SK-N-DZ (cell line): ENCODE measurements at places on chromosomes 13 and 19.
A peak's percentile ranks its signal among the peaks of the same experiment; 100 is the strongest.

GRCh38 chr13:55566334-55566733 lies 1574.4 kb upstream of the PRR20A start:
- DNase-seq: no peak

DNA sequence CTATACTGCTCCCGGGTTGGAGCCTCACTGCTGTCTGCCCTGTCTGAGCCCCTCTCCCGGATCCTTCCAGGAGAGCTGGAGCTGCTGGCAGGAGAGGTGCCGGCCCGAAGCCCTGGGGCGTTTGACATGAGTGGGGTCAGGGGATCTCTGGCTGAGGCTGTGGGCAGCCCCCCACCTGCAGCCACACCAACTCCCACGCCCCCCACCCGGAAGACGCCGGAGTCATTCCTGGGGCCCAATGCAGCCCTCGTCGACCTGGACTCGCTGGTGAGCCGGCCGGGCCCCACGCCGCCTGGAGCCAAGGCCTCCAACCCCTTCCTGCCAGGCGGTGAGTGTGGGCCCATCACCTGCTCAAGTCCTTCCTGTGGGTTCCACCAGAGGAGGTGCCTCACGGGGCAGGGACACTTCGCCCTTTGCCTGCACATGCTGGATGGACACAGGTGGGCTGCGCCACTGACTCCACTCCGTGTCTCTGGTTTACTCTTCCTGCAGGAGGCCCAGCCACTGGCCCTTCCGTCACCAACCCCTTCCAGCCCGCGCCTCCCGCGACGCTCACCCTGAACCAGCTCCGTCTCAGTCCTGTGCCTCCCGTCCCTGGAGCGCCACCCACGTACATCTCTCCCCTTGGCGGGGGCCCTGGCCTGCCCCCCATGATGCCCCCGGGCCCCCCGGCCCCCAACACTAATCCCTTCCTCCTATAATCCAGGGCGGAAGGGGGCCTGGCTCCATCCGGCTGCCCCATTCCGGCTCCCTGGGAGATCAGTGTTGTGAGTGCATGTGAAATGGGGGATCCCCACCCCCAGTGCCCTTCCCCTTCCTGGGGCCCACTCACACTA lies 19.8 kb downstream of the EPN1 start:
- DNase-seq: no peak

DNA sequence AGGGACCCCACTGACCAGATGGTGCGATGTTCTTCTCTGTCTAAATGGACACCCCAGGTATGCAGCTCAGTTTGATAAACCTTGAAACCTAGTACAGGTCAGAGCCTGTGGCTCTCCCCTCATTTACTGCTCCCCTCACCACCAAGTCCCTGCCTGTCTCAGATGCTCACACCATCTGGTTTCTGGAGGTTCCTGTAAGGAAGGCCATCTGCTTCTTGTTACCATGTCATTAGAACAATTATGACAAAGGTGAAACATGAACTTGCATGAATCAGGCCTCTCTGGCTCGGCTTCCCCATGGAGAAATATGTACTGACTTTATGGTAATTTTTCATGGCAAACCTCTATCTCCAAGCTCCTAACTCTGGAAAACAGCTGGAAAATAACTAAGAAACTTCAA lies 965.7 kb downstream of the UQCRFS1 start:
- DNase-seq: peak; percentile 9

DNA sequence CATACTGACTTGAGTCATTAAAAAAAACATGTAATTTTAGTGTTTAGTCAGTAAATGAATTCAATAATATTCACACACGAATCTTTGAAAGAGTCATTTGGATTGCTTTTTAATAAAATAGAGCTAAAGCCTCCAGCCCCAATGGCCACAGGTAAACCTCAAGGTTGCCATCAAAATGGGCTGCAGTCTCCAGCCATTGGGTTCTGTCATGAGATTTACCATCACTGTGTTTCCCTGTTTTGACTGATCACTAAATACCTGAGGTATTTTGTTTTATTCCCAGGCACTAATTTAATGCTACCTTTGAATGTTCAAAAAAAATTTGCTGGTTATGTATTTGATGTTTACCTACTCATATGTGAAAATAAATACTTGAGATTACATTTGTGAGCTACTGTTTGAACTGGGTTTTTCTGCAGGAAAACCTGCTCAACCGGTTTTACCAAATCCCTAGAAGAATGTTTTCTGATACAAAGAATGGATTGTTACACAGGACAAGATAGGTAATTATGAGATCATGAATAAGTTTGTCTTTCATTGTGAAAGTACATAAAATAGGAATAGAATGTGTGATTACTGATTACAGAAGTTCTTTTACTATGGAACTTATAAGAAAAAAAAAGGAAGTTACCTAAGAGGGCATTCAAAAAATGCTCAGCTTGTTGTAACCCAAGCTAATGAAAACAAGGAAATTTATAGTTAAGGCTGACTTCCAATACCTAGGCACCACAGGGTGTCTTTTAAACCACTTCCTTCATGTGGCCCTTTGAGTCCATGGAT lies 391.3 kb downstream of the EFNB2 start:
- DNase-seq: no peak

DNA sequence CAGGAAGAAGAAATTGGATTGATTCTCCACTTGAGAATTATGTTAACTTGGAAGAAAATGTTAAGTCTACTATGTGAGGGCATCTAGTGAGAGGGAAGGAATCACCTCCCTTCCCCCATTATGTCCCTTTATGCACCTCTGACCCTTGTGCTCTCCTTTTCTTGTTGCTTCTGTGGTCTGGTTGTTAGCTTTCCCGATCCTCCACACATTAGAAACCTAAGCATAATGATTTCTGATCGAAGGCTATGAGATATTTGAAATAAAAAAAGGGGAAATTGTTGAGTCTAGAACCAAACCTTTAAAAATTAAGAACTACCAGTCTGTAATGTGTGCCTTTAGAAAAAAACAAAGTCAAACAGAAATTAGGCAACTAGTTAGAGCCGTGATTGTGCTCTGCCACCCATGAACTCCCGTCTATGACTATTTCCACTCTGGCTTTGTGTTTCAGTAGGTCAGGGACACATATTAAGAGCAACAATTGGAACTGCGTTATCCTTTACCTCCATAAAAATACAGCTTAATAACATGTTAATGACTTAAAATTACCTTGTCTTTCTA lies 463 bp upstream of the GPC6 start:
- no peak for DNase-seq

- DNase-seq: peak; percentile 79
Observed at GRCh38 chr19:1853295-1854038, 5.2 kb upstream of the REXO1 start.

GRCh38 chr13:64867856-64868255 lies 2362.3 kb downstream of the PCDH9 start:
- no peak for DNase-seq

DNA sequence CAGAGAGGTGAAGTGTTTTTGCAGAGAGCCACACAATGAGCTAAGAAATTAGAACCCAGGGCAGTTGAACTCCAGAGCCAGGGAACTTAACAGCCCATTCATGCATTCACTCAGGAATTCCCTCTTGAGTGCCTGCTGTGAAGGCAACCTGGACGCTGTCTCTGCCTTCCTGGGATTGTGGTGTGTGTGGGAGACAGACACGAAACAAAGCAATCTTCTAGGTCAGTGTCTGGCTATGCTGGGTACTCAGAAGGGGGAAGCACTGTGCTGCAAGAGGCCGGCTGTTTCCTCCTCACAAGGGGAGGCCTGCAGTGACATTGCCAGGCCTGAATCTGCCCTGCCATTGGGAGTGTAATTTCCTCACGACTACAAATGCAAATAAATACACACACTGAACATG lies 9.7 kb downstream of the BCKDHA start:
- no peak for DNase-seq

- peak; percentile 71 for DNase-seq
Observed at GRCh38 chr19:46786236-46787039, 2.0 kb downstream of the SLC1A5 start.

DNA sequence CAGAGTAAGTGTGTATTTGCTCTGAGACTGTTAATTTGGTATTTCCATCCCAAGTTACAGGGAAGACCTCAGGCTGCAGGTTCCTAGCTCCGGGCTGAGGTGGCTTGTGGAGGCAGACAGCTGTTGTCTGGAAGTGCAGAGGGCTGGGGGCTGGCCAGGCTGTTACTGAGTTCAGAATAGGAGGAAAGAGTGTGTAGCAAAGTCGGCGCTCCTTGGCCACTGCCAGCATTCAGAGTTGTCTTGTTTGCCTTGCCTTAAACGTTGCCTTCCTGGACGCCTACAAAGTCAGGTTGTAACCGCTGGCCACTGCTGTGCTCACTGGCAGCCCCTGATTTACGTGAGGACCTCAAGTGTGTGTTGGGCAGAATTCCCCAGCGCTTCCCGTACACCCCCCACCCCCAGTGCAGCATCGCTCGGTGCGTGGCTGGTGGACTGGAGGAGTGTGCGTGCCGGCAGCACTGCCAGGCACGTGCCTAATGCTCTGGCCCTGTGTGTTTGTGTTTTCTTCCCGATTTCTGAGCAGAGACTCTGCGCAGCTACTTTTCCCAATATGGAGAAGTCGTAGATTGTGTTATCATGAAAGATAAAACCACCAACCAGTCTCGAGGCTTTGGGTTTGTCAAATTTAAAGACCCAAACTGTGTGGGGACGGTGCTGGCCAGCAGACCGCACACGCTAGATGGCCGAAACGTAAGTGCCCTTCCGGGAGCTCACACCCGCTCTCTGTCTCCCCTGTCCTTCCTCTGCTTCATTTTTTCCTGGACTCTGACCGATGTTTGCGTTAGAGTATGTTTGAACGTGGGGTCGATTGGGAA lies 10.5 kb downstream of the DAZAP1 start:
- DNase-seq: no peak

DNA sequence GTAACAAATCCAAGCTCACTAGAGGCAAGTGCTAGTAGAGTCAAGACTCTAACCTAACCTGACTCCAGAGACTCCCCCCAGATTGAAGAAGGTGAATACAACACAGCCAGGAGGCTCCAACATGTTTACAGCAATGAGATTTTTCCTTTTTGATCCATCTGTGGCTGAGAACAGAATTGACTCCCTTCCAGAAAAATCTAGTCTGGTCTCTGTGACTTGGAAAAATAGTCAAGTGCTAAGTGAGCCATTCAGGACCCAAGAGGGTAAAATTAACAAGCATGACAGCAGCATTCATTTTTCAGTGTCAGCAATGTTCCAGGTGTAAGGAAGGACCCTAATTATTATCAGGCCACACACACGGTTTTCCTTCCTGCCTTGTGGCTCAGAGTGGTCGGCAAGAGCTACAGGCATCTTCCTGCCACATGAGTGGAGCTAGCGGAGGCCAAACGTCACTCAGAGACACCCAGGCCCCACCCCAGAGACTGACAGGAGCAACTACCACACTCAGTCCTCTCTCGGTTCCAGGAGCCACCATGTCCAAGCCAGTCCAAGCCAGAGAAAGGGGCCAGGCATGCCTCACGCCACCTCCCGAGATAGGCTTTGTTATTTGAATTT lies 395.1 kb downstream of the FOXO1 start:
- DNase-seq: no peak

DNA sequence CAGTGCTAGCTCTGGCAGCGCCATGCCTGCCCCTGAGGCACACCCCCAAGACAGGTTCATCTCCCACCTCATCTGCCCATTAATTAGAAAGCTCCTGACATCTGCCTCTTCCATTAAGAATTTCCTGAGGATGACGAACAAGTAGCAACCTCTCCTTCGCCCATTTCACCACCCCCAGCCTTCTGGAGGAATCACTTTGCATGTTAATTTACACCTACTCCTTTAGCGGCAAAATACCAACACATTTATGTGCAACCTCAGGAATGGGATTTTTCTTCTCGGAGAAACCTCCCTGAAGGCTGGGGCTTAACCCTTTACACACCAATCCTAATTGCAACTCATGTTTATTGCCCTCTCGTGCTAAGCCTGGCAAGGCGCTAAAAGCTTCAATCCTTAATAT lies 13.8 kb downstream of the SLC7A1 start:
- DNase-seq: no peak

GRCh38 chr13:36432106-36432544 lies at the start of gene CCNA1:
CCNA1 (plus strand) TSS chr13:36432495; CDS start chr13:36433057, 562 bp downstream.
- DNase-seq: peak; percentile 41

DNA sequence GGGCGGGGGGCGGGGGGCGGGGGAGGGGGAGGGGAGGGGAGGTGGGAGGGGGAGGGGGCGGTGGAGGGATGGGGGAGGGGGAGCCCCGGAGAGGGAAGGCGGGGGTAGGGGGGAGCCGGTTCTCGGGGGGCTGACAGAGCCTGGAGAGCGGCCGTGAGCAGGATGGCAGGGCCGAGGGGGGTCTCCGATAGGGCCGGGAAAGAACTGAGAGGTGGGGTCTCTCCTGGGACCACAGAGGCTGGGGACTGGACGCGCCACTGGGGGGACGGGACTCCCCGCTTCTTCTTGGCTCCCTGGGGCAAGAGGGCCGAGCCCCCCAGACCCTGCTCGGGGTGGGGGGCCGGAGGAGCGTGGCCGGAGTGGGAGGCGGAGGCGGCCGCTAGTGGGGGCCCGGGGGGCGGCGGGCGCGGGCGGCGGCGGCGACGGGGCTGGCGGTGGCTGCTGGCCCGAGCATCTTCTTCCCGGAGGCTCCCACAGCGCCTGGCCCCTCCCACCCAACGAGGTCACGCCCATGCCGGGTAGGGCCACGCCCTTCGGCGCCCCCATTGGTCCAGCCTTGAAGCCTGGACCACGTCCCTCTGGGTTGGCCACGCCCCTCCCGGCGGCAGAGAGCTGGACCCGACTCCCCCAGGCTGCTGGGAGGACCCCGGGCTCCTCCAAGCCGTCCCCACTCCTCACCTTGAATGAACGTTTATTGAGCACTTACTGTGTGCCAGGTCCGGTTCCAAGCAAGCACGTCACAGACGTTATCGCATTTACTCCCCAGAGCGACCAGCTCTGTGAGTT lies at the start of gene NOVA2:
TSS of gene NOVA2 (minus strand) at position 313 of the 786 bp plus-strand sequence. CDS start 514 bp downstream, outside the sequence.
- peak; percentile 83 for DNase-seq

- DNase-seq: no peak
Observed at GRCh38 chr19:41399525-41399924, 1.9 kb downstream of the BCKDHA start.

GRCh38 chr13:53340505-53341143 lies 312.0 kb downstream of the OLFM4 start:
- DNase-seq: no peak

- DNase-seq: no peak
Observed at GRCh38 chr13:30523211-30523610, 57.5 kb upstream of the HMGB1 start.

- no peak for DNase-seq
Observed at GRCh38 chr13:79231887-79232286, 174.2 kb downstream of the RBM26 start.

DNA sequence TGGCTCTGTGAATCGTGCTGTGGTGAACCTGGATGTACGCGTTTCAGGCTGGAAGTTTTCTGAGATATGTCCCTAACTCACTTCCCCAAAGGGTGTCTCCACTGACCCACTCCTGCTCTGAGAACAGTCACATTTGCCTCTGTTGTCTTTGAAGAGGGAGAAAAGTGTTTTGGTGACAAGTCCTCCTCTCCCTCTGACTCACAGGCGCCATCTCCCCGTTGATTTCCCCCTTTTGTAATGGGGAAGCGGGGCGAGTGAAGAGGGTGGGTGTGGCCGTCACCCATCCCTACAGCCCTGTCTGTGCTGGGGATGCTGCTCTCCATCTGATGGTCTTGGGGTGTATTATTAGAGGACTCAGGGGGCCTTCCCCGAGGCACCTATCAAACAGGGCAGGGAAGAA lies 9.6 kb downstream of the APC2 start:
- DNase-seq: no peak

GRCh38 chr13:52356327-52356726 lies 49.6 kb downstream of the THSD1 start:
- DNase-seq: no peak

- DNase-seq: no peak
Observed at GRCh38 chr13:39365879-39366278, 237.1 kb downstream of the LHFPL6 start.
